Chondrocyte (in vitro differentiated cells): ENCODE measurements at places on chromosomes 1 and 21.
A peak's percentile ranks its signal among the peaks of the same experiment; 100 is the strongest.

- no peak overlapping the region for H3K27ac ChIP-seq
- H3K36me3 ChIP-seq = no peaks in the 10 kb centered on the region
- no peak overlapping the region for H3K4me3 ChIP-seq
- H3K27me3 ChIP-seq = peaks cover 9% of the 10 kb centered on the region
- H3K4me1 ChIP-seq = peaks cover 10% of the 10 kb centered on the region
Measured at GRCh38 chr1:157086299-157086698, 13.3 kb downstream of the ETV3L start.

GRCh38 chr1:106055855-106056254 is 1000.6 kb upstream of the PRMT6 start:
- DNase-seq = no peak
- no peak overlapping the region for H3K4me3 ChIP-seq
- H3K27ac ChIP-seq = no peak overlapping the region
- no peaks in the 10 kb centered on the region for H3K36me3 ChIP-seq

GRCh38 chr21:25557180-25557579 is 50.1 kb downstream of the MRPL39 start:
- H3K4me3 ChIP-seq = no peak overlapping the region
- no peak overlapping the region for H3K27ac ChIP-seq
- no peak for DNase-seq
- no peaks in the 10 kb centered on the region for H3K27me3 ChIP-seq

GRCh38 chr1:165853528-165854075 is 26.2 kb downstream of the UCK2 start:
- no peak for DNase-seq
- peak overlapping the region; percentile 94 for H3K27ac ChIP-seq
- H3K4me1 ChIP-seq = peaks cover 82% of the 10 kb centered on the region
- no peaks in the 10 kb centered on the region for H3K27me3 ChIP-seq
- peak overlapping the region; percentile 35 for H3K4me3 ChIP-seq
- H3K36me3 ChIP-seq = no peaks in the 10 kb centered on the region

DNA sequence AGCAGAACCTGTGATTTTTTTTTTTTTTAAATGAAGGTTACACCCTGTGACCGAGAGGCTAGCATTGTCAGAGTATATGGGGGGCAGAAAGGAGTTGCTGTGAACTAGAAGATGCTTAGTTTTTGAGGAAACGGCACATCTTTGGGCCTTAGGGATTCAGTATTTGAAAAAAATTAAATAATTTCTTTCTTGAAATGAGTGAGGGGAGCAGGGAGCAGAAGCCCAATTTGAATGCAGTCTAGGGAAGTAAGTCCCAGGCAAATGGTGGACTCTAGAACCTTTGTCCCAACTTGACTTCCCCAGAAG is 42.9 kb downstream of the PEX14 start:
- no peaks in the 10 kb centered on the region for H3K27me3 ChIP-seq
- H3K27ac ChIP-seq = no peak overlapping the region
- peaks cover 28% of the 10 kb centered on the region for H3K4me1 ChIP-seq
- no peak overlapping the region for H3K4me3 ChIP-seq
- H3K36me3 ChIP-seq = peaks cover 2% of the 10 kb centered on the region
- DNase-seq = no peak

- H3K27ac ChIP-seq = peak overlapping the region; percentile 95
- peaks cover 41% of the 10 kb centered on the region for H3K4me1 ChIP-seq
- DNase-seq = no peak
- no peak overlapping the region for H3K4me3 ChIP-seq
Measured at GRCh38 chr1:46183079-46183847, 7.0 kb upstream of the P3R3URF start.

DNA sequence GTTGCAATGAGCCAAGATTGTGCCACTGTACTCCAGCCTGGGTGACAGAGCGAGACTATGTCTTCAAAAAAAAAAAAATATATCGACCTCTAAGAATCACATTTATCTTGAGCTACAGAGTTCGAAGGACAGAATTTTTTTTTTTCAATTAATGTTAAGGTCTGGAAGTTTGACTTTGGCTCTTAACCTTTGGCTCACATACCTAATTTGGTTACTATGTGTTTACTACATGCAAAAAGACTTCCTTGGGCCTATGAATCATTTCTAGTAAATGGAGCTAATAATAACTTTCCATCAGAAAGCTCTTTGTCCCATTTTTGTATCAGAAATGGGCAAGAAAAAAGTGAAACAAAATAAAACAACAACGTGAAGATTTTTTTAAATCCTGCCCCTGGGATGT is 351.2 kb downstream of the SMYD3 start:
- peaks cover 14% of the 10 kb centered on the region for H3K4me1 ChIP-seq
- no peaks in the 10 kb centered on the region for H3K36me3 ChIP-seq
- H3K27ac ChIP-seq = peak overlapping the region; percentile 25
- H3K27me3 ChIP-seq = no peaks in the 10 kb centered on the region
- H3K4me3 ChIP-seq = no peak overlapping the region

GRCh38 chr1:172532183-172532699 is 709 bp upstream of the SUCO start:
- H3K36me3 ChIP-seq = no peaks in the 10 kb centered on the region
- peaks cover 9% of the 10 kb centered on the region for H3K27me3 ChIP-seq
- DNase-seq = no peak
- H3K4me3 ChIP-seq = peak overlapping the region; percentile 87

- DNase-seq = no peak
- H3K36me3 ChIP-seq = peaks cover 8% of the 10 kb centered on the region
- no peak overlapping the region for H3K4me3 ChIP-seq
- H3K27me3 ChIP-seq = no peaks in the 10 kb centered on the region
- H3K4me1 ChIP-seq = no peaks in the 10 kb centered on the region
- no peak overlapping the region for H3K27ac ChIP-seq
Measured at GRCh38 chr21:36820176-36821031, 121.5 kb downstream of the SIM2 start.

GRCh38 chr1:238648296-238648695 is 738.1 kb upstream of the CHRM3 start:
- peaks cover 43% of the 10 kb centered on the region for H3K4me1 ChIP-seq
- DNase-seq = no peak
- H3K27ac ChIP-seq = peak overlapping the region; percentile 84

- peaks cover 2% of the 10 kb centered on the region for H3K36me3 ChIP-seq
- no peak overlapping the region for H3K27ac ChIP-seq
- no peak for DNase-seq
- no peaks in the 10 kb centered on the region for H3K4me1 ChIP-seq
- H3K27me3 ChIP-seq = peaks cover 13% of the 10 kb centered on the region
Measured at GRCh38 chr1:239922778-239923522, 168.7 kb upstream of the FMN2 start.

GRCh38 chr1:113928941-113929749 is at the start of gene HIPK1:
HIPK1 (plus strand) TSS chr1:113929324.
- H3K36me3 ChIP-seq = no peaks in the 10 kb centered on the region
- peak within 1 kb of the TSS; percentile 100 for H3K27ac ChIP-seq
- H3K4me3 ChIP-seq = peak within 1 kb of the TSS; percentile 97
- H3K4me1 ChIP-seq = peaks cover 50% of the 10 kb centered on the region
- peaks cover 1% of the 10 kb centered on the region for H3K27me3 ChIP-seq

DNA sequence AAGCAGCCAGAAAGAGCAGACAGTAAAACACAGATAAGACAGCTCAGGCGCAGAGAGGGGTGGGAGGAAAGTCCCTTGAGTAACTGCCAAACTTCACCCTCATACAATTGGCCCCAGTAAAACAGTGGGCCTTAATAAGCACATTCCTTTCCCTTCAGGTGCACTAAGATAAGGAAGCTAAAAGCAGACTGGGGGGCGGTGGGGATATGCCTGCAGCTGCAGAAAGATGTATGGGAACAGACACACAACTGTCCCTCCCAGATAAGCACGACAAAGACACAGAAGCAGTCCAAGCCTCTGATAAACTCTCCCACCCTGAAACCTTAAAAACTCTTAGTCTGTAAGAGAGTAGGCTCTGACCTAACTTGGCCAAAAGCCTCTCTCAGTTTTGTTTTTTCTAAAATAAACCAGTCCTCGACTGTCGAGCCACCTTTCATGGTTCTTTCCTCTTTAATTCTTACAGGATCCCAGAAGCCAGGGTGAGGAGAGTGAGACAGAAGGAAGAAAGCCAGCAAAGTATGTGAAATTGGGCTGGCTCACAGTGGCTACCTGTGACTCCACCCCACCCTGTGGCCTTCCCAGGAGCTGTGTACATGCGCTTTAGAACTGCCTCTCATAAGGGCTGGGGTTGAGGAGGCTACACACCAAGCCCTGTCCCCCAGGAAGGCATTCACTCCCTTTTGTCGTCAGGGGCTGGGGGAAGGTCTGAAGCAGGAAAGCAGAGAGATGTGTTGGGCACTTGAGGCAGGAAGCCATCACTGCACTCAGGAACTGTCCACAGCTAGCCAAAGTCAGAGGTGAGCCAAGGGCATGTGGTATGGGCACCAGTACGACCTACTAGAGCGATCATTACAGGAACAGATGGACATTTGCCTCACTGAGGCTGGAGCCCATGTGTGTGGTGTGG is 4.6 kb downstream of the PGLYRP4 start:
- no peak overlapping the region for H3K27ac ChIP-seq
- H3K36me3 ChIP-seq = no peaks in the 10 kb centered on the region
- H3K4me3 ChIP-seq = no peak overlapping the region
- no peaks in the 10 kb centered on the region for H3K4me1 ChIP-seq

- no peak overlapping the region for H3K4me3 ChIP-seq
- H3K27ac ChIP-seq = no peak overlapping the region
- no peaks in the 10 kb centered on the region for H3K36me3 ChIP-seq
- DNase-seq = no peak
- H3K27me3 ChIP-seq = peaks cover 28% of the 10 kb centered on the region
Measured at GRCh38 chr1:169608226-169608625, 21.7 kb downstream of the SELP start.

- no peak overlapping the region for H3K27ac ChIP-seq
- no peaks in the 10 kb centered on the region for H3K27me3 ChIP-seq
- no peak overlapping the region for H3K4me3 ChIP-seq
Measured at GRCh38 chr1:152884085-152884484, 6.0 kb downstream of the SMCP start.

DNA sequence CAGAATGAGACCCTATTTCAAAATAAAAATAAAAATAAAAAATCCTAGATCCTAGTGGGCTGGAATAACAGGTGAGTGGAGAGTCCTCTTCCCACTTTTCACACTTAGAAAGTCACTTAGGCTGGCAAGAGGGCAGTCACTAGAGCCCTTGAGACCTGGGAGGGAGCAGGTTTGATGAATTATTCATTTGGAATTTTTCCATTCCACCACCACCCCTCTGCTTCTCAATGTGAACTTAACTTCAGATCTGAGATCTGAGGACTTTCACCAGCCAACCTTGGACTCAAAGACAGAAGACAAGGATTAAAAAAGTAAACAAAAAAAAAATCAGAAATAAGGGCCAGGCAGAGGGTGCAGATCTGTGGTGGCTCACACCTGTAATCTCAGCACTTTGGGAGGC is 16.5 kb downstream of the AKR7A3 start:
- H3K4me3 ChIP-seq = no peak overlapping the region
- no peaks in the 10 kb centered on the region for H3K4me1 ChIP-seq
- peaks cover 2% of the 10 kb centered on the region for H3K36me3 ChIP-seq
- H3K27ac ChIP-seq = no peak overlapping the region
- no peak for DNase-seq

DNA sequence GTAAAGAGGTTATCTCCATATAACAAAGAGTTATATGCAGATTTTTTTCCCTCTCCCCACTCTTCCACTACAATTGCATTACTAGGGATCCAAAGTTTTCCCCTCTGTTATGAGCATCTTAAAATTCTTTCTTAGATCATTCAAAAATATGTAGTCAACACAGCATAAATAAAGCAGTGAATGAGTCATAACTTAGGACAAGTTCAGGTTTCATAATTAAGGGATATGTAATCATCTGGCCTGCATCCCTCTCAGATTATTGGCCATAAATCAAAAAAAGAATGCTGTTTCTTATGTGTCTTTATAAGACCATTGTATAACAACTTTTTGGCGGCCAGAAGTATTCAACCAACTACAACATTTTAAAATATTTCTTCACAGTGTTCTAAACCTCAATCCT is 1526.1 kb downstream of the KCNT2 start:
- H3K4me3 ChIP-seq = no peak overlapping the region
- H3K36me3 ChIP-seq = no peaks in the 10 kb centered on the region
- no peak overlapping the region for H3K27ac ChIP-seq
- no peak for DNase-seq

DNA sequence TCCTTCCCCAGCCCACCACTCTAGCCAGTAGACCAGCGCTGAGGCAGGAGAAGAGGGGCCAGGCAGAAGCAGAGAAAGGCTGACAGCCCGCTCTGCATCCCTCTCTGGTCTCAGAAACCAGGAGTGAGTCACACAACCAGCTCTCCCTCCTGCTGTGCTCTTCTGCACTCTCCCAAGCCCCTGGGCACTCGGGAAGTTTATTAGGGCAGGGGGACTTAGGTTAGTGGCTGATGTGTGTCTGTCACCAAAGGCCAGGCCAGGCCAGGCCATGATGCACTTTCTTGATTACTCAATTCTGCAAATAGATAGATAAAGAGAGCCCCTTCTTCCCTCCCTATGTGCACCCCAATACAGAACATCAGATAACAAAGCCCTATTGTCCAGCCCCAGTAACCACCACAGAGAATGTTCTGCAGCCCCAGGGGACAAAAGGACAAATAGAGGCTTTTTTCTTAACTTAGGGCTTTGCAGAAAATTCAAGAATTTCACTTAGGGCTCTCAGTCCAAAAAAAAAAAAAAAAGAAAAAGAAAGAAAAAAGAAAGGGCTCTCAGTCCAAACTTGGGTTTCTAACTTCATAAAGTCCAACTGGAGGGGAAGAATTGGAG is 52.9 kb upstream of the CNTN2 start:
- DNase-seq = no peak
- H3K4me3 ChIP-seq = no peak overlapping the region
- H3K27me3 ChIP-seq = peaks cover 18% of the 10 kb centered on the region

GRCh38 chr1:210584439-210585113 is 255.9 kb downstream of the HHAT start:
- H3K27me3 ChIP-seq = no peaks in the 10 kb centered on the region
- H3K4me3 ChIP-seq = no peak overlapping the region
- H3K36me3 ChIP-seq = no peaks in the 10 kb centered on the region
- H3K27ac ChIP-seq = peak overlapping the region; percentile 39
- DNase-seq = no peak
- peaks cover 38% of the 10 kb centered on the region for H3K4me1 ChIP-seq

- no peaks in the 10 kb centered on the region for H3K4me1 ChIP-seq
- no peaks in the 10 kb centered on the region for H3K36me3 ChIP-seq
- H3K4me3 ChIP-seq = no peak overlapping the region
- peaks cover 42% of the 10 kb centered on the region for H3K27me3 ChIP-seq
Measured at GRCh38 chr1:163399976-163400601, 78.3 kb downstream of the NUF2 start.

- peaks cover 29% of the 10 kb centered on the region for H3K4me1 ChIP-seq
- H3K36me3 ChIP-seq = peaks cover 6% of the 10 kb centered on the region
- no peak overlapping the region for H3K27ac ChIP-seq
- H3K27me3 ChIP-seq = no peaks in the 10 kb centered on the region
- DNase-seq = peak; percentile 33
Measured at GRCh38 chr21:43912500-43912899, 47.5 kb downstream of the AGPAT3 start.

DNA sequence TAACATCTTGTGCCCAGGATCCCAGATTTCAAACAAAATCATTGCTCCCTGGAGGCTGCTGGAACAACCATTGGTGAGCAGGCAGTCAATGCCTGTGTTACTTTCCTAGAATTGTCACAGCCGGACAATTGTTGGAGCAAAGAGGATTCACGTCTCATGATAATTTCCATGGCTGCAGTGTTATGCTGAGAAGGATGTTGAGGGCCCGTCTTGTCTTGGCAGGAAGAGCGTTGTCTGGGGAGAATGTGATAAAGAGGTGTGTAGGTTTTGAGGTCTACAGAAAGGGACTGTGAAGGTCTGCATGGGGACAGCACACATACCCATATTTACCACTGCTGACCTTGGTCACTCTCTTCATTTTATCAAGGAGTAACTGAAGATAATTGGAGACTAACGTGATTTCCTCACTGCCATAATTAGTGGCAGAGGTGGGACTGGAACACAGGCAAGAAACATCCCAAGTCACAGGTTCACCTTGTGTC is 6.3 kb downstream of the MECR start:
- H3K4me3 ChIP-seq = no peak overlapping the region
- peaks cover 4% of the 10 kb centered on the region for H3K4me1 ChIP-seq
- H3K27ac ChIP-seq = no peak overlapping the region
- H3K27me3 ChIP-seq = no peaks in the 10 kb centered on the region
- DNase-seq = no peak
- H3K36me3 ChIP-seq = no peaks in the 10 kb centered on the region
